Fibroblast of skin of abdomen (primary cell): ENCODE measurements at places on chromosomes 2 and 18.

GRCh38 chr2:167857416-167857815 lies 390.0 kb downstream of the STK39 start:
- DNase-seq, result no peak

DNA sequence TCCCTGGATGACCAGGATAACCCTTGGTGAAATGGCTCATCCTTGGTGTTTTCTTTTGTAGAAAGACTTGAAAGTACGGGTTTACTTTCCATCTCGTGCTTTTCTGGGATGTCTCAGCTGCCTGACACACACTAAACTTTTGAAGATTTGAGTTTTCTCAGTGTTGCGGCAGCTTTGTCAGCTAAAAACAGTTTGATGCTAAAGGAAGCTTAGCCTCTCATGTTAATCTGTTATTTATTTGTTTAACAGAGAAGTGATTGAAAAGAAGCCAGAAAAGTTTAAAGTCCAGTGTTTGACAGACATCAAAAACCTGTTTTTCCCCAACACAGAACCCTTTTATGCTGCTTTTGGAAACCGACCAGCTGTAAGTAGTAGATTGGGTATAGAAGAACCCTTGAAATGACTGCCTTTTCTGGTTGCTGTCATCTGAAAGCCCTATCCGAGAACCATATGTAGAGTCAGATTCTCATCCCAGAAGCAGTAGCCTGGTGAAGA lies 72.8 kb downstream of the LPIN1 start:
- no peak for DNase-seq

DNA sequence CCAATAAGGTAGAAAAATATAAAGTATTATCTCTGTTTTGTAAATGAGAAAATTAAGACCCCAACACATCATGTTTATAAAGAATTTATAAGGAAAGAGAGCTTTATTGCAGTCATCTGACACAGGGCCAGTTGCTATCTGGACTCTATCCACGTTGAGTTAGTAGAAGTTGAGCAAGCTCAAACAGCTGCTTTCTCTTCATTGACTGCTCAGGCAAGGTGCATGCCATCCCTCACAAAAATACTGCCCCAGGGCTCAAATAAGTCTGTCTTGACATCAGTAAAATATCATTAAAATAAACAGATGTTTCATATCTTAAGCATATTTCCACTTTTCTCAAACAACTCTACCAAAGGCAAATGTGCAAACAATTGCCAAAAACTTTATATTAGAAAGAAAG lies 14.8 kb downstream of the COL5A2 start:
- no peak for DNase-seq

- no peak for DNase-seq
Observed at GRCh38 chr18:78497641-78498040, 482.0 kb upstream of the SALL3 start.

DNA sequence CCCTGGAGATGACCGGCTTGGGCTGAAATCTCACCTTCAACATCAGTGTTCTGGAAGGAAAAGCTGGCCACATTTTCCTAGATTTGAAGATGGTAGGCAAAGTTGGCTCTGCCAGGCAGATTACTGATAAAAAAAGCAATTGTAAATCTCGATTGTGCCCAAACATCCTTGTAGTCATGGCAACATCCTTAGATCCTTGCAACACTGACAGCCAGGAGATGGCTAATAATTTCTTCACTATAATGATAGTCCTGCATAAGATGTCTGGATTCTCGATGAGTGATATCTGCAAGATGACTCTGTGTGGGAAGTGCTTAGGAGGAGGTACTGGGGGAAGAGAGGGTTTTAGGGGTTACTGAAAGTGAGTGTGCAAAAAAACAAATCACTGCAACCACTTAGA lies 149.1 kb downstream of the FSHR start:
- no peak for DNase-seq
